ENCODE measurements at places on chromosomes 12 and 14.

DNA sequence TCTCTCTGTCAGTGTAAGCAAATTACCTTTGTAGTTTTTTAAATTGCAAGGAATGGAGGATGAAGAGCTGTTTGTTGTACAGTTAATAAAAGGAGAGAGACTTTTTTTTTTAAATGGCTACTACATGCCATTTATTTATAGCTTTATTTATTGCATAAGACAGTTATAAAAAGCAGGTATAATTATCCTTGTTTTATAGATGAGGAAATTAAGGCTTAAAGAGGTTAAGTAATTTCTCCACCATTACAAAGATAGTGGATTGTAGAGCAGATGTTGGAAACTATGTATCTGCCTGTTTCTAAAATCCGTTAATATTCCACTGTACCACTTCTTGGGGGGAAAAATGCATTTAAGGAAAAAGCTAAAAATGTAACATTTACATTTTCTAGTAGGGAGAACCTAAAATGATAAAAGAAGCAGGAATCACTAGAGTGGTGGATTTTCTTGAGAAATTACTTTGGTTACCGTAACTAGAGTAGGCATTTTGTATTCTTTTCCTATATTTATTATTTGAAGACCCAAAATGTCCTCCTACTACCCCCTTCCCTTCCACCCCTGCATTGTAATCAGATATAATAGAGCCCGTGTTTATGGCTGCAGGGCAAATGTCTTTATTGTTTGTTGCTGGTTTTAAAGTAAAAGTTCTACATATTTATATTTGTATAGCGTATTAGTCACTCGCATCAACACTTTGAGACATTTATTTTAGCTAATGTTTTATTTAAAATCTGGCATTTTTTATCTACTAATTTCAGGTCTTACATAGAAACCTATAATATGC lies 2.3 kb downstream of the SNAPC1 start:
- no peak for DNase-seq

- DNase-seq: no peak
These were observed 32.4 kb downstream of the DHX37 start for GRCh38 chr12:124956571-124956970.

DNA sequence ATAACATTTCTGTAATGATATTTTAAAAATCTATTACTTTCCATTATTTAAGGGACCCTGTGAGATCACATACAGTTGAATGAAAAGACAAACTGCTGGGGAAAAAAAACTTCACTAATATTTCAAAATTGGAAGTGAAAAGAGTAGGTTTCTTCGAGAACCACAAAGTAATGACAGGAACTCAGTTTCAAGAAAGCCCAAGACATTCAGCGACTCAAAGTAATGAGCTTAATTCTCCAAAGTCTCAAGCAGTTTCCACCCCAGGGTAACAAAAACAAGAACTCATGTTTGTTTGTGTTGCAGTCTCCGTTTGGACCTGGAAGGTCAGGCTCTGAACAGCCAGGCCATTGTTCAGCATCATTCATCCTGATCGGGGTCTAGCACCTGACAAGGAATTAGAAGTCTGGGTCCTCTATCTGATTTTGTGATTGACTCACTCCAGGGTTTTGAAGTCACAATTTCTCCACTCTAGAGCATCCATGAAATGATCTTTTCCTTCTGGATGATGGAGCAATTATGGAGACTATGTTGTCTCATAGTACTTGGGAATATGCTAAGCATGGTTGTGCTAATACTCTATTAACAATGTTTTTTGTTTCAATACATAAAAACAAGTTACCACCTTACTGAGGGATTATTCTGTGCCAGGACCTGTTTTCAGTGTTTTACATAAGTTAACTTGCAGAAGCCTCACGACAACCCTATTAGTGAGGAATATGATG lies 126.9 kb downstream of the SLC25A21 start:
- DNase-seq: peak; percentile 27

GRCh38 chr12:38898001-38898684 lies 7.2 kb downstream of the CPNE8 start:
- no peak for DNase-seq

DNA sequence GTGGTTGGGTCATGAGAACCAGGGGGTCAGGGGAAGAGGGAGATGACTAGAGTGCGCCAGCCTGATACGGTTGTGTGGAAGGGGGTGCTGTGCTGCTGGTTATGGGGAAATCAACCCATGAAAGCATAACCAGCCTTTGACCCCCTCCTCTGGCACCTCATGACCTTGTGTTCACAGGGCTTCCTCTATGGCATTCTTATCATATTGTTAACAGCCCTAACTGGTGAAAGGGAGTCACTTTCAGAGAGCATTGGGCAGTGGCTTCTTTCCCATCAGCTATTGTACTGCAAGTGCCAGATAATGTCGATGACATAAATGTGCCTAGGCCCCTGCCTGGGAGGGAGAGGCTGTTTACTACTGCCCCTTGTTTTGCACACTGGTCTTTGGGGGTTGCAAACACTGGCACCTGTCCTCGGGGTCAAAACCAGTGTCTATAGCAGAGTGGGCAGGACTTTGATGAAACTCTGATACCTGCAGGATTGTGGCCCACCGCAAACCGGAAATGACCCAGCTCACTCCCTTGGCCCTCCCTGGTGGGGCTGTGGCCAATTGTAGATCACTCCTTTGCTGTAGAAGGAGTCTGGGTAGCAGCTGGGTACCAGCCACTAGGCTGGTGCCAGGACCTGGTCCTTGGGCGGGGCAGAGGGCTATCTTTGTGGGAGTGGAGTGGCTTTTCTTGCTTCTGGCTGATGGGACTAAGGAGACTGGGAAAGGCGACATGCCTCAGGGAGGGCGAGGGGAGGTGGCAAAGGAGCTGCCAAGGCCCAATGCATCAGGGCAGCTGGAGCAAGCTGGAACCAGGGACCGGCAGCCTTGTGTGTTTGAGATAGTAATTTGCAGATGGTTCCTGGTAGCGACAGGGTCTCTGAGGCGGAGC lies 634 bp upstream of the TMEM63C start:
- peak; percentile 64 for DNase-seq

DNA sequence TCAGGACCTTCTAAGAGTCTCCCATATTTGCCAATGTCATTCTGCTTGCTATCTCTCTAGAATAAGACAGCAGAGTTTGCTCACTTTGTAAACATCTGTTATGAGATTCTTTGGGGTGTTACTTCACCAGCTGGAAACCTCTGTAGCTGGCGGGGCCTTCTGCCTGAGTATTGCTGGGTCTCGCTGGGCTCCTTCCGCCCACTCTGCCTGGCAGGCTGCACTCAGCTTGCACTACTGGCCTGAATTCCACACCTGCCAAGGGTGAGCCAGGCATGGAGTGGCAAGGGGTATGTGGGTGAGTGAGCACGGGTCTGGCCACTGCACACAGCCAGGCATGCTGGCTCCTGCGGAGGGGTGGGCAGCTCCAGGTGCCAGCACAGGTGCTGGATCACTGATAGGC lies 267.3 kb upstream of the PDE3A start:
- DNase-seq: no peak

GRCh38 chr14:102424923-102425322 lies 62.2 kb downstream of the TECPR2 start:
- DNase-seq: no peak

GRCh38 chr14:25250516-25250915 lies 200.6 kb upstream of the STXBP6 start:
- DNase-seq: no peak

GRCh38 chr12:52081263-52081733 lies 1.8 kb downstream of the SMIM41 start:
- DNase-seq: peak; percentile 23

Data from MM.1S (cell line).